ENCODE measurements at places on chromosomes 16 and 17. TPM values are rescaled to one million over a fixed set of nuclear protein-coding genes. Genes with fewer than 3 reads are reported as not detected.

Gene GRIN2C
- not detected for total RNA-seq

Gene HSF5
- total RNA-seq = not detected

Gene MYOCD
- total RNA-seq = 0.06 TPM

DNA sequence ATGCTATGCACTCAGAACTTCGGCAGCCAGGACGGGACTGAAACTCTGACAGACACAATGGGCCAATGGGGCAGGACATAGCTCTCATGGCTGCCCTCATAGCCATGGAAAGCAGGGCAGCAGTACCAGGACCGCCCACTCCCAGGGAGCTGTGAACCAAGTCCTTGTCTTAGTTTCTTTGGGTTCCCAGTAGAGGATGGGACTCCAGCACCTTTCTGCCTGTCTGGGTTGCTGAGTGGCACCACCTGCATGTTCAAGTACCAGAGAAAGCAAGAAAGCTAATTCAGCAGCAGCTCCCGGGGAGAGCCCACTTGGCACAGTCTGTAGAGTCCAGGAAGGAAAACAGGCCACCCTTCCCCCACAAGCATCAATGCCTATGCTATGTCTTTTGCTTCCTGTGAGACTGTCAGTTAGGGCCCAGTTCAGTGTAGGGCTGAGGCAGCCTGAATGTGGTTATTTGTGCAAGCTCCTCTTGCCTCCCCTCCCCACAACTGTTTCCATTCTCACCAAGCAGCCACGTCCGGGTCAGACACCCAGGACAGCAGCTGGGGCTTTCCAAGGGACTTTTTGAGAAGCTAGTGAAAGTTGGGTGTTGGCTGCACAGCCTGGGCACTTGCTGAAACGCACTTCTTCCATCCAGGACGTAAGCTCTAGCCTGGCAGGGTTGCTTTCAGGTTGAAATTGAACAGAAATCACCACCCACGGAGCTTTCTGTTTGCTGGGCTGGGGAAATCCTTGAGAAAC, 7.8 kb downstream of the SUPT4H1 start:
- DNase-seq = no peak

DNA sequence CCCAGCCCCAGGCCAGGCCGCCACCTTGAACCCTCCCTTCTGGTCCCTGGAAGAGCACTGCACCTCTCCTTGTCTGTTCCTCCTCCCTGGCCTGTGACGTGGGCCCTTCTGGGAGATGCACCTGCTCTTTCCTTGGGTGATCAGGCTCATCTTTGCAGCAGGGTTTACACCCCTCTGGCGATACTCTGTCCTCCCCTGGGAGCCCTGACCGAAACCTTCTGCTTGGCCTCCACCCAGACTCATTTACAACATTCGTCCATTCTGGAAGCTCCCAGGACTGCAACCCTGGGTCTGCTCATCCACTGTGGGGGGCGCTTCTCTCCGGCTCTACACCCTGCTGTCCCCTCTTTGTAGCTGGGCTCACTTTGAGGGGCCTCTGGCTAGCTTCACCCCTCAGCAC, 73.3 kb downstream of the PGS1 start:
- no peak for DNase-seq

Measured in LHCN-M2 (cell line).